Activated CD4-positive, alpha-beta T cell treated with anti-CD3 and anti-CD28 coated beads, Interleukin-2, amount 10 ng/mL, durations not matched to agents 7 days and 5 days (primary cell): ENCODE measurements at places on chromosomes 1 and 21.

GRCh38 chr1:52127181-52128180 lies 14.4 kb upstream of the ZFYVE9 start:
- peak; percentile 28 for DNase-seq

DNA sequence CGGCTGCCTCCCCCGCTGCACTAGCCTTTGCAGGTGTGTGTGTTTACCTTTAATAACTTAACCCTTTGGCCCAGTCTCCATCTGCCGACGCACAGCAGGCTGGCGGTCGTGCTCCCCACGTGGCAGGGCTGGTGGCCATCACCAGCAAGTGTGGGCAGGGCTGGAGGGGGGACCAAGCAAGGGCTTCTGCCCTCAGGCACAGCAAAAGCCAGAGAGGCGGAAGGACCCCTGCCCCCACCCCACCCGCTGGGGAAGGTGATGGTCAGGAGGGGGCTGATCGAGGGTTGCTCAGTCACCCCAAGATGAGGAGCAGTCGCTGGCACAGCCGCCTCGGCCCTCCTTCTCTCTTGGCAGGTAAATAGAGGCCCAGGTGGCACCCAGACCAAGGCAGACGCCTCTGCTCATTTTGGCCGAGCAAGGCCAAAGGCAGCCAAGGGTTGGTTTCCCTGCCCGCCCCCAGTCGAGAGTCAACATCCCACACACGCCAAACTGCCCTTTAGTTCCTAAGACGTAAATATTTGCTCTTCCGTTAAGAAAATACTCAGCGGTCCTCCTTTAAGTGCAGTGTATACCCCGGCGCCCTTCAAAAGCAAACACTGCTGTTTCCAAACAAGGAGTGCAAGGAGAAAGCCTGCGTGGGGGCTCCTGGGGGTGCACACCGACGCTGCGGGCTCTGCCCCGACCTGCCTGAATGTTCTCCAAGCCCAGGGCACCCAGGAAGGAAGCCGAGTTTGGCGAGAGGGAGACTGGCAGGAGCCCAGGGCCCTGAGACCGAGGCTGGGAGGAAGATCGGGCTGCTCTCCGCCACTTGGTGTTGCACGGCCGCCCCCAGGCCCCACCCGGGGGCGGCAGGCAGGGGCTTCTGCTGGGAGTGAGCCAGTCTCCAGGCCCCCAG lies 82.7 kb downstream of the SIK1 start:
- DNase-seq, result no peak

DNA sequence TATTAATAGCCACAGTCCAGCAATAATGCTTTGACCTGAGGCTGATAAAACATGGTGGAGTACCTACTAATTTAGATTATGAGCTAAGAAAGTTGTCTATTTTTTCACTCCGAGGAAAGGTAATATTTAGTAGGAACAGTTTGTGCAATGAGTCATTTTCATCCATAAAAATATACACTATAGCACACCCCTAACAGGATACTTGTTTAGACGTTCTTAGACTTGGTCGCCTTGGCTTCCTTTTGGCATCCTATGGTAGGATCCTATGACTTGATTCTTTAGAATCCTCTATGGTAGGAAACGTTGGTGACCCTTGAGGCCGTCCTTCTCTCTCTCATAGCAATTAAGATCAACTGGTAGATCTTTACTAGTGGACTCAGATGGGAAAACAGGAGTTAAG lies 81.8 kb downstream of the RGS7 start:
- no peak for DNase-seq

DNA sequence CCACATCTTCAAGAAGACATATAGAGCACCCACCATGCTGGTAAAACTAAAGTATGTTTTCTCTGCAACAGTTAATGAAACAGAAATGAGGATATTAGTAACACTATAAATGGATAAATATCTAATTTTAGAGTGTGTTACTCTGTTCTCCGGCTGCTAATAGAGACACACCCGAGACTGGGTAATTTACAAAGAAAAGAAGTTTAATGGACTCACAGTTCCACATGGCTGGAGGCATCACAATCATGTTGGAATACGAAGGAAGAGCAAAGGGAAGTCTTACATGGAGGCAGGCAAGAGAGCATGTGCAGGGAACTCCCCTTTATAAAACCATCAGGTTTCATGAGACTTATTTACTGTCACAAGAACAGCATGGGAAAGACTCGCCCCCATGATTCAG lies 287.2 kb downstream of the SRGAP2C start:
- DNase-seq, result no peak

DNA sequence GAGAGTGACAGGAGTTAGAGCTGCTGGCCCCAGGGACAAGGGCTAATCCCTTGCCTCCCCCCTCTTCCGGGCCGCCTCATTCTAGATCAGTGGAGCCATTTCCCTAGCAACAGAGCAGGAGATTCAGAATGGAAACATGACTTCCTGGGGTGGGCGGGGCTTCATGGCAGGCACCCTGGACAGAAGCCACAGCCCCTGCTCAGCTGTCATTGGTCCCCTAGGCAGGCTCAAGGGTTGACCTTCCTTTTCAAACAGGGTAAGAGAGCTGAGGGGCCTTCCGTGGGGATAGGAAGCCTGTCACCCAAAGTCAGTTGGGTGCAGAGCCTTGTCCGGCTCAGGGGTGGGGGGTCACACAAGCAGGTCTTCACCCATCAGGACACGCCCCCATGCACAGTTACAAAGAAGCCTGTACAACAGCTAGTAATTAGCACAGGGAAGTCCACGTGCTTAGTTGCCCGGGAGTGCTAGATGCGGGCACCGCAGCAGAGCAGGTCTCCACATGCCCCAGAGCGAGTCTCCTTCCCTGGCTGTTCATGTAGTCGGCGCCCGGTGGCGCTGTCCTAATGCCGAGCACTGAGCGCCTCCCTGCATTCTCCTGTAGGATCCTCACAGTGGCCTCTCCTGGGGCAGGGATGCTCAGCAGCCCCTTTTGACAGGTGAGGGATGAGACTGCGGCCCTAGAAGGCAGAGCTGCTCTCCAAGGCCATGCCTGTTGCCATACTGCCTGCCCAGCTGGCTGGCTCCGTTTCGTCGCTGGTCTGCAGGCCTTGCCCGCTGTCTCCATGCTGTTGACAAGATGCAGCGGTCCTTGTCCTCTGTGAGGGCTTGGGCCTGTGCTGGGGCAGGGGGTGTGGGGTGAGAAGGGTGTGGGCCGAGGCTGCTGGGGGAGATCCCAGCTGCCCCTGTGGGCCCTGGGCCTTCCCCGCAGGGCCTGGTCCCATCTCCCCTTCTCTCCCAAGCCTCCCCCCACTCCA lies 5.1 kb downstream of the TMEM201 start:
- DNase-seq, result peak; percentile 62

GRCh38 chr1:110760321-110760720 lies 85.6 kb upstream of the KCNA3 start:
- no peak for DNase-seq

GRCh38 chr1:185568155-185569123 lies 165.8 kb upstream of the HMCN1 start:
- DNase-seq, result no peak

DNA sequence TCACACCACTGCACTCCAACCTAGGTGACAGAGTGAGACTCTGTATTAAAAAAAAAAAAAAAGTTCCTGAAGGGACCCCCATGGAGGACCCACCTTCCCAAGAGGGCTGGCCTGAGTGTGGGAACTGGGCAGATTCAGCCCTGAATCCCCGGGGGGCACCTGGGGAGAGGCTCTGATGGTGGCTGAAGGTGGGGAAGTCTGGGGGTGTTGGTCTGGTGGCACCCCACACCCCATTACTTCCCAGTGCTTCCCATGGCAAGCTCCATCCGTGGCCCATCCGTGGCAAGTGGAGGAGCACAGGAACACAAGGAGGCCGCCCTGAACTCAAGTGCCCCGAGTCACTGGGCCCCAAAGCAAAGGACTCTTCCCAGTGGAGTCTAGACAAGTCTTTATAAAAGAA lies 778 bp upstream of the TNFRSF25 start:
- no peak for DNase-seq

GRCh38 chr1:234397732-234398131 lies 24.5 kb downstream of the COA6 start:
- DNase-seq, result no peak

GRCh38 chr1:52502789-52503188 lies 50.1 kb downstream of the TUT4 start:
- DNase-seq, result no peak

DNA sequence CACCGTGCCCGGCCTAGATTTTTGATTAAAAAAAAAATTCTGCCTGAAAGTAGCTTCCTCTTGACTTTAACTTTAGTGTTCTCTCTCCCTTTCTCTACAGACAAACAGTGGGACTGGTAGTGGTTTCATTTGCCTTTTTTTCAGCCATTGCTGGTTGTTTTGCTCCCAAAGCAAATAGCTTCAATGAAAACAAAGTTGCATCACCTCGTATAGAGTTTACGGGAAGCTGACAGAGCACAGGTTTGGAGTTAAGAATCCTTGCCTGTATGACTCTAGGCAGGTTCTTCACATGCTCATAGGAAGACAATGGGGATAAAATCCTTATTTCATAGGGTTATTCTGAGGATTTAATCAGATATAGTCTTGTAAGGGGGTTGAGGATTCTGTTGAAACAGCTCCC lies 21.6 kb downstream of the AADACL4 start:
- DNase-seq, result no peak
